ENCODE measurements at places on chromosomes 4 and X.

DNA sequence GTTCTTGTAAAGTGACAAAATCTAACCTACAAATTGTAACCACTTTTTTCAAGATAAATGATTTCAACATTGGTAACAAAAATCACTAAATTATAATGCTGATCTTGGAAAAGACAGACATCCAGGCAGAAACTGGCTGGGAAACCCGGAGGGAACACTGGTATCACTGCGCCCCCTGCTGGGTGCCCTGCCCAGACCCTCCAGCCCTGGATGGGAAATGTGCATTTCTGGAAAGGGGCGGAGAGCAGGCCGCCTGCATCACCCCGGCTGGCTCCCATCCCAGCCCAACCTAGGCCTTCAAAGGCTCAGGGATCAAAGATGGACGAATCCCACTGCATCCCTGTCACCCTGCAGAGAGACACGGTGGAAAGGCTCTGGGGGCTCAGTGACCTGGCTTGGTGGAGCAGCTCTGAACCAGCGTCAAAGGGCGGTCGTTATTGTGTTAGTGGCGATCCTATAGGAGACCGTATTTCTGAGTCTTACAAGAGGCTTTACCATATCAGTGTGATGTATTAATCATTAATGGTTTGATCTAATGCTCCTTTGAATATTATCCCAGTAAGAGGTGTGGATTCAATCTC lies 37.3 kb downstream of the ACOX3 start:
- peak; percentile 90 for DNase-seq

DNA sequence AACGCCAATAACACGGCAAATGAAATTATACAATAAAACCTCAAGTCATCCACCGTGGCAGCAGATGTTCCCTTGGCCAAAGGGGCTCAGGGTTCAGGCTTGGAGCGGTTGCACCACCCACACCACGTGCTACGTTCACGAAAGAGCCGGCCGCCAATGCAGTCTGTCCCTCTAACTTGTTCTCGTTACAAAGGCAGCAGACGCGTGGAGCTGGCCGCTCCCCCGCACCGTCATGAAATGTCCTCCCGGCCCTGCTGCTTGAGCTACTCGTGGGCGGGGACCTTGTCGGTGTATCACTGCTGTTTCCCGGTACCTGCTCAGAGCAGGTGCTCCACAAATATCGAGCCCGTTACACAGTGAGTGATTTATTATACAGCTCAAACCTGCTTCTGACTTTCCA lies 36.4 kb upstream of the MAN2B2 start:
- no peak for DNase-seq

DNA sequence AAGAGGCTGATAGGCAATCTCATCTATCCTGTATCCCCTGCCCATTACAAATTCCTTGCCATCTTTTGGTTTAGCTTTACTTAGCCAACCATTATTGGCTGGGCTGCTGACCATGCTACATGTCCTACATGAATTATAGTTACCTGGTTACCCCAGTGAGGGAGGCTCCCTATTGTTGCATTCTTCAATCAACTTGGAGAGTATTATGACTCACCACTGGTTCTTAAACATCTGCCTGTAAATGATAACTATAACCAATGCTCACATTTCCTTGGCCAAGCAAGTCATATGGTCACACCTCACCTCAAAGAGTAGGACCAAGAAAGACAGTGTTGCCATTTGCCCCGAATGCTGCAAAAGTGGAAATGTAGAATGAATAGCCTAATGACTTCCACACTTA lies 297.6 kb downstream of the IL15 start:
- DNase-seq, result no peak

DNA sequence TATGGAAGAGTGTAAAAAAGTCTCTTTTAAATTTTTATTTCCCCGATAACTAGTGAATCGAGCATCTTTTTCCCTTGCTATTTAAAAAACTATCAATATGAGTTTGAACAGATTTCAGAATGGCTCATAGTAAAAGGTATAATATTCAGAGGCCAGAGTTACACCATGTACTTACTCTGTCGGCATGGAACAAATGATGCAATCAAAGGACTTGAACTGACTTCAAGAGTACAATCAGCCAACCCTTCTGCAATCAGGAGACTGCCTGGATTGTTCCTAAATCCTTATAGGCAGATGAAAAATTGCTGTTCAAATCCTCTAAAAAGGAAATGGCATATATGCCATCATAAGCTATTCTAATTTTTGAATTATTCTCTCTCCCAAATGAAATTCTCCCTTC lies 273.3 kb downstream of the SH2D1A start:
- DNase-seq, result no peak

GRCh38 chrX:102745857-102746584 lies 25.5 kb downstream of the GPRASP3 start:
- DNase-seq, result peak; percentile 72

DNA sequence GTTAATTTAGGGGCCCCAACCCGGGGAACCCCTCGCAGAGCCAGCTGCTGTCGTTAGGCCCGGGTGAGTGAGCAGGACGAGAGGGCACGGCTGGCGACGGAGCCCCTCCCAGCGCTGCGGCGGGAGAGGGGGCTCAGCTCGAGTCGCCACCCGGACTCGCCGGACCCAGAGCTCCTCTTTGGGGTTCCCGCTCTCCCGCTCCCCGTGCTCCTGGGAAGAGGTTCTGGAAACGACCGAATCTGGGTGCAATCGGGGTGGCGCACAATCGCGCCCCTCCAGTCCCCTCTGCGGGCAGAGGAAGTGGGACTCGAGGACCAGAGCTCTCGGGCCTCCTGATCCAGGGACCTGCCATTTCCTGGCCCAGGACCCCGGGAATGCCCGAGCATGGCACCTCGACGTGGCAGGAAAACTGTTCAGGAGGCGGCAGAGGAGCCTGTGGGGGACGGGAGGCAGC lies 37.3 kb upstream of the ARAF start:
- no peak for DNase-seq

GRCh38 chr4:142927721-142928120 lies 81.6 kb upstream of the INPP4B start:
- no peak for DNase-seq

GRCh38 chr4:94732358-94732698 lies 25.4 kb upstream of the BMPR1B start:
- no peak for DNase-seq

DNA sequence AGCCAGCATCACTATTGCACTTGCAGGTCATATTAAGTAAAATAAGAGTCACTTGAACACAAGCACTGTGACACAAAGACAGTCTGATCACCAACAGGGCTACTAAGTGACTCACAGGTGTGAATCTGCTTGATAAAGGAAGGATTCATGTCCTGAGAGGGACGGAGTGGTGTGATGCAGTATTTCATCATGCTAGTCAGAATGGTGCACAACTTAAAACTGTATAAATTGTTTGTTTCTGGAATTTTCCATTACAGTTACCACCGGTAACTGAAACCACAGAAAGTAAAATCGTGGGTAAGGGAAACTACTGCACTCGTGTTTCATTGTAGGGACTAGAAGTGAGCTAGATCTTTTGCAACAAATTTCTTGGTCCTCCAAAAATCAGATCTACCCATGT lies 109.7 kb downstream of the ELOVL6 start:
- DNase-seq, result peak; percentile 34

GRCh38 chr4:133891011-133891410 lies 310.6 kb downstream of the PABPC4L start:
- DNase-seq, result no peak

- no peak for DNase-seq
Measured at GRCh38 chr4:217891-218290, 87.4 kb downstream of the ZNF732 start.

- DNase-seq, result peak; percentile 73
Measured at GRCh38 chrX:75522565-75523431, at the start of gene ZDHHC15. Gene ZDHHC15 (minus strand): TSS chrX:75523037. CDS start chrX:75523024, 13 bp downstream.

- DNase-seq, result no peak
Measured at GRCh38 chrX:129035180-129035579, 488.1 kb downstream of the SMARCA1 start.
